ENCODE measurements at places on chromosomes 4 and X.

DNA sequence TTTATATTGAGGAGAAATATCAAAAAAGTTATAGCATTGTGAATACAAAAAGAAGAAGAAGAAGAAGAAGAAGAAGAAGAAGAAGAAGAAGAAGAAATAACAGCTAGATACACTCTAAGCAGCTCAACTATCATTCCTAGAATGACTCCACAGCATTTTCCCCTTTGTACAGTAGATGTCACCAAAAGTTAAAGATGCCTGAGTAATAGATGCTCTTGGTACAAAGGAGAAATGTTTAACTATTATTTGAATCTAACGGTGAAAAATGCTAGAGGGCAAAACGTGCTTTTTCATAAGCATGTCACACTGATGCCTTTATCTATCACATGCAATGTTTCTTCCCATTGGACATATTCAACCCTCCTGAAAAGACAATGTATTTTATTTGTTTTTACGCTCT lies 178.4 kb upstream of the GPRIN3 start:
- DNase-seq, result no peak

DNA sequence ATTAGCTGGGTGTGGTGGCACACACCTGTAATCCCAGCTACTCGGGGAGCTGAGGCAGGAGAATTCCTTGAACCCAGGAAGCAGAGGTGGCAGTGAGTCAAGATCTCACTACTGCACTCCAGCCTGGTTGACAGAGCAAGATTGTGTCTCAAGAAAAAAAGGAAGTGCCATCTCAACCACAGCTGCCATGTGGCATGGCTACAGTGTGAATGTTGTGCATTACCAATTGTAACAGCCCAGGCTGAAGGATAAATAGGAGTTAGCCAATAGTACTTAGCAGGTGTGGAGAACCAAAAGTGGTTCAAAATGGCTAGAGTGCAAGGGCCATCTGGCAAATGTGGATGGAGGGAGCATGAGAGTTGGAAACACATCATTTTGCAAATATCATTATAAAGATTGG lies 28.9 kb downstream of the SLC25A5 start:
- DNase-seq, result no peak

GRCh38 chr4:123578276-123579029 lies 181.9 kb downstream of the SPRY1 start:
- DNase-seq, result no peak

DNA sequence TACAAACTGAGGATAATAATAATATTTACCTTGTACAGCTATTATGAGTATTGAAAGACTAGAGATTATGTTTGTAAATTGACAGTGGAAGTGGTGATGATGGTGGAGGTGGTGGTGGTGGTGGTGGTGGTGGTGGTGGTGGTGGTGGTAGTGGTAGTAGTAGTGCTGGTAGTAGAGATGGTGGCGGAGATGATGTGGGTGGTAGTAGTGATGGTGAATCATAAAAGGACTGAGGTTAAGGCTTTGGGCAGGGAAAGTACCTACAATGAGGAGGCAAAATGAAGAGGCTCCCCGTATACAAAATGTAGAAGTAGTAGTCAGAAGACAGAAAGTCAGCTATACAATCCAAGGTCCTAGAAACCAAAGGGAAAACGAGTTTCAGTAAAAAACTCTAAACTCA lies 214.1 kb downstream of the BCOR start:
- no peak for DNase-seq

GRCh38 chrX:151396825-151397740 lies at the start of gene VMA21:
VMA21 (plus strand) TSS chrX:151397206; CDS start chrX:151397309, 103 bp downstream.
- DNase-seq, result peak; percentile 59

- no peak for DNase-seq
Observed at GRCh38 chrX:137568741-137569469, 3.0 kb downstream of the ZIC3 start.

GRCh38 chr4:6270636-6271121 lies 1.0 kb downstream of the WFS1 start:
- DNase-seq, result no peak

GRCh38 chr4:60857130-60857753 lies 342.9 kb upstream of the ADGRL3 start:
- no peak for DNase-seq

GRCh38 chrX:44310227-44310626 lies 33.2 kb downstream of the EFHC2 start:
- DNase-seq, result no peak

DNA sequence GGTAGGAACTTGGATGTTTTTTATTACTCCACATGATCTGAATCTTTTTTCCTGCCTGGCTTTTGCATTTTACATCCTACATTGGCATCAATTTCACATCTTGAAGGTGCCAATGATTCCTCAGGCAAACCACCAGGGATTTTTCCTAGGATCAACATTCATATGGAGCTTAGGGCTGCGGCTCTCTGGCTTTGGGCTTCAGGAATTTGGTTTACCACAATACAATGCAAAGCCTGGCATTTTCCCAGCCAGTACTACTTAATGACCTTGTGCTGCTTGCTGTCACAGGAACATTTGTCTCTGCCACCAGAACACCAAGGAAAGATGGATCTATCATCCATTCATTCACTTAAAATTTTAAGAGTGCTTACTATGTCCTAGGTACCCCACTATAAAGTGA lies 180.7 kb downstream of the PDGFC start:
- no peak for DNase-seq

- peak; percentile 16 for DNase-seq
Observed at GRCh38 chr4:1345903-1346780, 866 bp upstream of the UVSSA start.

DNA sequence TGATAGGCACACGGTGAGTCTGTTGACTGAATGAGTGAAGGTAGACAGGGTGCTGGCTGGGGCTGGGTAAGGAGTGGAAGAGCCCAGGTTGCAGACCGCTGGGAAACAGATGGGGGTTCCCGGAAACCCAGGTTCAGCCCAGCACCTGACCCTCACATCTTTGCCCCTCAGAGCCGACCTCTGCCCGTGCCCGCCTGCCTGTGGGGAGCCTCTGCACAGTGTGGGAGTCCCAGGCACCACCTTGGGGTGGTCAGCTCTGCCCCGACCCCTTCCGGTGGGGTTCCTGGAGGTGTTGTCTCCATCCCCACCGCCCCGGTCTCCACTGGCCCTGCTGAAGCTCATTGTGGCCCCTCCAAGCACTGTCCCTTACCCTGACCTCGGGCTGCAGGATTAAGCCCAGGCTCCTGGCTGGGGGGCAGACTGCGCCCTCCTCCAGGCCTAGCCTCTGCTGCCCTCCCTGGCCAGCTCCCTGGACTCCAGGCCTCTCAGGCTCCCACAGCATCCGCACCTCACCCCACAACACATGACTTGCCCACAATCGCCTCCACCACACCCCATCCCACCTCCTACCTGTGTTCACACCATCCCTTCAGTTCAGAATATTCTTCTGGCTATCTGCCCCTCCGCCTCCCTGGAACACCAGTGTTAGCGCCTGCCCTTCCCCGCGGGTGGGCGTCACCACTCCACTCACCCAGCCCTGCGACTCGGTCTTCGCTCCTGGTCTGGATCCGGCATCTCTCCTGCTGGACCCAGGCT lies 21.4 kb downstream of the HMX1 start:
- no peak for DNase-seq

DNA sequence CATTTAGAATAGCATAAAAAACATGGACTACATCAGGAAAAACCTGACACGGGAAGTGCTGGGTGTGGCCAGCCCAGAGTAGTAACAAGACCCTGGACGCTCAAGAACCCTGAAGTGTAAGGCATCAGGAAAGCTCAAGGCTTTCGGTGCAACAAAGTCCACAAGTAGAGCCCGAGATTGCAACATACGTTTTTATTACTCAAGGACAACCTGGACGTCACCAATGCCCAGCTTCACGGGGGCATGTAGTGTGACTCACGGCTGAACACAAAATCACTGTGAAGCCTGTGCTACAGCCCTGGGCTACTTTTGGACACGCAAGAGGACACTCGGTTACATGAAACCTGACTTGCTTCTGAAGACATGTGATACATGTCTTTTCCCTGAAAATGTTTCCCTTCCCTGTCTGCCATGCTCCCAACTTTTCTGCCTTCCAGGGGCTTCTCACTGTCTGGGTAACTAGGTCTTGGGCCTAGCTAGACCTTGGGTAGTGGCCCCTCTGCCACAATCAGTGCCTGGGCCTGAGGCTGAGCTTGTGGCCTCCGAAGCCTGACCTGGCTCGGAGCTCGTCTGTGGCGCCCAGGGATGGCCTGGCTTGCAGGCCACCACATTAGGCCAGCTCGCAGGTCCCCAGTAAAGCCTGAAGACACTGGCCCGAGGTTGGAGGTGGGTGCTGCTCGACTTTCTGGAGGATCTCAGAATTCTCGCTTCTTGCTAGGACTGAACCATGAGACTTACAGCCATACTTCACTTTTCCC lies 9.2 kb downstream of the IRAK1 start:
- DNase-seq, result no peak

DNA sequence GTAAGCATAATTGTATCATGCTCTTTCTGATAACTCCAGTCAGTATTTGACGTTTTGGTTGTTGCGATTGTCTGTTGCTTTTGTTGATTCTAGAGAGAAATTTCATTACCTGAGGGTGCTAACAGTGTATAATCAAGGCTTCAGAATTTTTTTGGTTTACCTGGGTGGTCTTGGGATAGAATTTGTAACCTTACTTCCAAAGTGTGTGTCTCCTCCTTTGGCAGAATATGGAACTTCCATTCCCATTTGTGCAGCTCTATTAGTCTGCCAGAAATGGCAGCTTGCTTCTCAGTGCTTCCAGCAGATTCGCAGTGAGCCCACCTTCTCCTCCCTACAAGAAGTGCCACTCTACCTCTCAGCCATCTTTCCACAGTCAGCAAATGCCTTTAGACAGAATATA lies 5.3 kb downstream of the COPS4 start:
- no peak for DNase-seq

- no peak for DNase-seq
Observed at GRCh38 chr4:115361781-115362180, 248.4 kb upstream of the NDST4 start.

DNA sequence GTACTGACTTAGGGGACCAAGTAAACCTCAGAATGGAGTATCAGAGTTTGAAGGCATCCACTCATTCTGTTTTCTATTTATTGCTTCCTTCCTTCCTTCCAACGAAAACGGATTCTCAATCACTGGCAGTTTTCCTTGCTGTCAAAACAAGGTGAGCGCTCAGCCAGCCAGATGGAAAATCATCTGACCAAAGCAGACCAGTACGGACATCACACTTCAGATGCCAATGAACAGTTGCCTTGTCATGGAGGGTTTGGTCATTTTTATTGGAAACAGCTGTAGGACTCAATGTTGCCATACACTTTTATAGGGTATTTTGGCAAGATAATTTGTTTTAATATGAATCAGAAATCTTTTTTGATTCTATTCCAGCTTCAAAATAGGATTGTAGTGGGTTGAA lies 16.6 kb downstream of the GEMIN8 start:
- no peak for DNase-seq

DNA sequence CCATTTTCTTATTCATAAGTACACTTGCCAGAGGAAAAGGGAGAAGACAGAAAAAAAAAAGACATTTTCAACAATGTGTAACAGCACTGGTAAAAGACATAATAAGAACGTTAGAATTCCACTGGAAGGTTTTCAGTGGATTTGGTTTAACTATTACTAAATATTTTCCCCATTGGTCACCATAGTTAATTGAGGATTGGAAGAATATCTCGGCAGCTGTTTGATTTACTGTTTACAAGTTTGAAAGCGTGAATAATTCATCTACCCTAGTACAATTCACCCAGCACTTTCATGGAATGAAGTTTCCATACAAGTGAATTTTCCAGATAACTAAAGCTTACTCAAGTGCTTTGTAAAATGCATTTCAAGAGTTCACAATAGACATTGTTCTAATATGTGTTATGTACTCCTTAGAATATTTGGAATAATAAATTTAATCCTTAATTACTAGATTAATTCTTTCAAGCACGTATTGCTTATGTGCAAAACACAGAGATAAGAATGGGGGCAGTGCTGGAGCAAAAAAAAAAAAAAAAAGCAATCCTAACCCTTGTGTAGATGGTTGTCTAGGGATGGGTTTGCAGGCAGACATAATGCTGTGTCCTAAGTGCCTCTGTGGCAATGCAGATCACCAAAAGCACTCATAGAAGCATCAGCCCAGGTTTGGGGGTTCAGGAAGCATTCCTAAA lies 57.1 kb downstream of the ENPEP start:
- DNase-seq, result no peak

DNA sequence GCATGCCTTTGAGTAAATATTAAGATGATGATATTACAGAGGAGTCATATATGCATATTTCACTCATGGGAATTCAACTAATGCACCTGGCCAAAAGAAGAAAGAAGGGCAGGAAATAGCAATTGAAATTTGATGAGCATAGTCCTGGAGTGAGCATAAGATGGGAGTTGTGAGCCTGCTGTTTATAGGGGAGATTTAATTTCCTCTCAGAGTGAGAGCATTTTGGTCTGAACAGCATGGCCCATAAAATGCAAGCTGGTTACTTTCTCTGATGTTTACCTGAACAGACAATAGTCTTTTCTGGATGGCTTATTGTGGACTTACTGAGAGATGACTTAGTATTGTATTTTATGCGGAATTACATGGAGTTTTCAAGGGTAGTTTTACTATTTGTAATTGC lies 53.6 kb downstream of the FHIP1A start:
- no peak for DNase-seq

- no peak for DNase-seq
Observed at GRCh38 chrX:129651756-129652564, 2.8 kb downstream of the APLN start.

- no peak for DNase-seq
Observed at GRCh38 chr4:24831637-24832036, 36.3 kb downstream of the SOD3 start.

GRCh38 chr4:85869181-85869580 lies 394.2 kb downstream of the ARHGAP24 start:
- DNase-seq, result no peak

DNA sequence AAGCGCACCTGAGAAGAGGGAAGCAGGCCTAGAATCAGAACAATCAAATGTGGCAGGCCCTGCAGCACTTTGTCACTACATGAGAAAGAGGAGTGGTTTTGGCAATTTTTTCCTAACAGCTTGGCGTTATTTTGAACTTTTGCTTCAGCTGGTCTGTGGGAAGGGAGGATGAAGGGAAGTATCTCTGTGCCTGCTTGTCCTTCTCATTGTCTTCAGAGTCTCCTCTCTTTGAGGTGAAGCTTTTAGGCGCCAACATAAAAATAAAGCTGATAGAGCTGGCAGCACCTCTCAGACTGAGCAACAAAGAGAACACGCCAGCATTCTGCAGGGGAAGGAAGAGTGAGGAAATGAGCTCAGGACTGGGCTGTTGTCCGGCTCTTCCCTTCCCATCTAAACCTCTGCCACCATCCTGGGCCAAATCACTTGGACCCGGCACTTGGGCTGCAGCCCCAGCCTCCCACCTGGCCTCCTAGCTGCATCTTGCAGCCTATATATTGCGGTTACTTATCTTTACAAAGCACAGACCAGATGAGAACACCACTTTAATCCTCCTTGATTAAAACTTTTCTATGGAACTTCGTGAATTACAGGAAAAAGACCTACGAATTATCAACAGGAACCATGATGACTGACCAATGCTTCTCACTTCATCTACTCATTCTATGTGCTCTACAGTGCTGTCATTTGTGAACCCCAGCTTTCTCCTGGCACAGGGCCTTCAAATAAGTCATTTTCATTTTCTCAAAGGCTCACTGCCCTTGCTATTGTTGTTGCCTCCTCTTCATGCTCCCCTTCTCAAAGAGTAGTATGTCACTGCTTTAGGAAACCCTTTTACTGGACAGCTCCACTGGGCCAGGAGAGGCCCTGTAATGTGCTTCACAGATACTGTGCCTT lies 476.4 kb upstream of the HS3ST1 start:
- DNase-seq, result no peak

All from stimulated activated CD4-positive, alpha-beta T cell treated with anti-CD3 and anti-CD28 coated beads, Interleukin-15, amount 100 ng/mL, for 1 hour (primary cell).